ENCODE measurements at places on chromosomes 2 and 18.

GRCh38 chr2:28772351-28772750 lies 20.7 kb downstream of the PPP1CB start:
- DNase-seq: no peak

GRCh38 chr18:28177828-28178635 lies 1.1 kb upstream of the CDH2 start:
- DNase-seq: peak; percentile 62

DNA sequence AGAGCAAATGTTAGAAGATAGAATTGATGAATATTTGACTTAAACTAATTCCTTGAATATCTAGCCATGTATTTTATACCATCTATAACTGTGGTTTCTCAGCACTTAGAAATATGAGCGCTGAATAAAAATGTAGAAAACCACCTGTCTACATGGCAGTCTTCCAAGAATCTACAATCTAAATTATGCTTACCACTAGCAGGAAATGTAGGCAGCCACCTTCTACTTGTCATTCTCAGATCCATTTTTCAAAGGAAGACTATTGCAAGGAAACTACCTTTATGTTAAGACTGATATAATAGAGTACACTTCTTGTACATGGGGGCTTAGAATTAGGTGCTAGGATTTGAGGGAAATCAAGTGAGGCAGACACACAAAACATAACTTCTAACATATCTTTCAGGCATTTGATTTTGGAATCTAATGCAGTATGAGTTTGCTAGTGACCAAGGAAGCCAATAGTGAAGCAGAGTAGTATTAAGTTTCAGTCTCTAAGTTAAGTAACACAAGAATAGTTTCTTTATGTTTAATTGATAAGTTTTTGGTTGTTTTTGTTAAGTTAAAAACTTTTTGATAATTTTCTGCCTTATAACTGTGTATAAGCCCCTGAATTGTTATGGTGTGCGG lies 175.9 kb upstream of the ITGA4 start:
- DNase-seq: no peak

- DNase-seq: no peak
These were observed 90.2 kb upstream of the ODC1 start for GRCh38 chr2:10538224-10538894.

DNA sequence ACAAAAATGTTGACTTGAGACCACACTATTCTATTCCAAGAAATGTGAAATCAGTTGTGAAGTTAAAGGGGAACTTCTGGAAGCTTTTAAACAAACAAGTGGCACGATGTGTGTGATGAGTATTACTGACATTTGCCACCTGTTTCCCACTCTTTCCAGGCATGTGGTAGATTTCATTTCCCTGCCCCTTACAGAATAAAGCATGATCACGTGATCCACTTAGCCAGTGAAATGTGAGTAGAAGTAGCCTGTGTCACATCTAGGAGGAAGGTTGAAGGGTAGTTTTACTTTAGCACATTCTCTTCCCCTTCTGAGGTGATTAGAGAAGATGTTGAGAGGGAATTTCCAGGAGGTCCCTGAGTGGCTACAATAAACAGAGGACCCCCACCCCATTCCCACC lies 3.8 kb downstream of the COL4A4 start:
- DNase-seq: no peak

GRCh38 chr18:12376034-12376753 lies 833 bp downstream of the AFG3L2 start:
- DNase-seq: no peak

- no peak for DNase-seq
These were observed 3.1 kb upstream of the MATN3 start for GRCh38 chr2:20015482-20016083.

GRCh38 chr2:160255408-160255807 lies 55.3 kb upstream of the ITGB6 start:
- no peak for DNase-seq

- DNase-seq: no peak
These were observed 540.7 kb downstream of the METTL4 start for GRCh38 chr18:2030647-2031046.

- DNase-seq: no peak
These were observed 9.2 kb downstream of the TMEM37 start for GRCh38 chr2:119440873-119441272.

DNA sequence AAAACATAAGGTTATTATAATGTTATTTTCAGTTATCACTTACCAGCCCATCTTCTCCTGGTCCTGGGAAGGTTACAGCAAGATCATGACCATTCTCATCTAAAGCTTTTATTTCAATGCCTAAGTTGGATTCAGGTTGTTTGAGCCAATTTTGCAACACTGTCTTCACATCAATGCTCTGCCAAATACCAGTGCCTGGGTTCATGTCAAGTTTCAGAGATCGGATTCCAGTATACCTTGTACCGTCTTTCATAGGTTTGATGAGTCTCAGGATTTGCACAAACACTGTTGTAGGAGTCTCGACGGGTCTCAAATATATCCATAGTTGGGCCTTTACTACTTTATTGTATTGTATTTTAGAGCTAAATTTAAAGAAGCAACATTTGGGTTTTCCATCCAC lies 2.5 kb downstream of the MSTN start:
- no peak for DNase-seq

GRCh38 chr18:26550998-26551694 lies 2.8 kb upstream of the KCTD1 start:
- DNase-seq: no peak

- DNase-seq: no peak
These were observed 5.1 kb downstream of the PLEKHA3 start for GRCh38 chr2:178485356-178485755.

DNA sequence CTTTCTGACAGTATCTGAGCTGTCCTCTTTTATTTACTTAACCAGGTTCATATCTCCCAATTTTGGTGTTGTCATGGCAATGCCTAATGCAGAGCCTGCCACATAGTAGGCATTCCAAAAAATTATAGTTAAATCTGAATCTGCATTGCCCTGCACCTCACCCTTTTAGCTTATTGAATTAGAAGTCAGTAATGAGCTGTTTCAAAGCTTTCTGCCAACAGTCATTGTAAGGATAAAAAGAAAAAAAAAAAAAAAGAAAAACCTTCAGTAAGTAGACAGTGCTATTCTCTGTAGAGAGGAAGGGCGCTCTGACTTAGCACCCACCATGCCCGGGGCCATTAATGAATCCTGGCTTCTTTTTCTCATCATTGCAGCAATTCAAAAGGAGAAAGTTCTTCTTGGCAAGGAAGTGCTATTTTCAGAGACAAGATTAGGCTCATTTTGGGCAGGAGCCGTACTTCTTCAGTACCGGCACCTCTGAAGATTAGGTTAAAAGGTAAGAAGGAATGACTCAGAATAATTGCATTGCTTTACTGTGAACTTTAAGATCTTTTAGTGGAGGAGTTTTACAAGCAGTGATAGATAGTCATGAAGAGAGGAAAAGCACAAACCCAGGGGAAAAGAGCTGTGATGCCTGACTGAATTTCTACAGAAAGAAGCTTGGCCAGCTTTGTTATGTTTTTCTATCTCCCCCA lies 2041.2 kb upstream of the PIK3C3 start:
- DNase-seq: no peak

GRCh38 chr2:135091681-135092080 lies 39.6 kb downstream of the RAB3GAP1 start:
- no peak for DNase-seq

- DNase-seq: no peak
These were observed 73.0 kb upstream of the YWHAQ start for GRCh38 chr2:9703701-9704221.

DNA sequence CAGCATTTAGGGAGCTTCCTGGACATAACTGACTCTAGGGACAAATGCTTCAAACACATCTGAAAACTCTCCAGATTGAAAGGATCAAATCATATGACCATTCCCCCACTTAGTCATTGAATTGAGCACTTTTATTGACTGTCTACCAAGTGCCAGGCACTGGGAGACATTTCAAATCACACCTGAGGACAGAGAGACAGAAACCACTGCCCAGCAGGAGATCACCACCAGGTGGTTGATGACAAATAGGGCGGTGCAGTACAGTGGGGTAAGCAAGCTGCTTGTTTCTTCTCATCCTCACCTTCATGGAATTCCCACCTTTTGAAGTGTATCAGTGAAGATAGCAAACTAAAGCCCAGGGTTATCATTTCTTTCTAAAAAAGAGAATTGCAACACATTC lies 19.0 kb upstream of the CXCR4 start:
- DNase-seq: no peak

DNA sequence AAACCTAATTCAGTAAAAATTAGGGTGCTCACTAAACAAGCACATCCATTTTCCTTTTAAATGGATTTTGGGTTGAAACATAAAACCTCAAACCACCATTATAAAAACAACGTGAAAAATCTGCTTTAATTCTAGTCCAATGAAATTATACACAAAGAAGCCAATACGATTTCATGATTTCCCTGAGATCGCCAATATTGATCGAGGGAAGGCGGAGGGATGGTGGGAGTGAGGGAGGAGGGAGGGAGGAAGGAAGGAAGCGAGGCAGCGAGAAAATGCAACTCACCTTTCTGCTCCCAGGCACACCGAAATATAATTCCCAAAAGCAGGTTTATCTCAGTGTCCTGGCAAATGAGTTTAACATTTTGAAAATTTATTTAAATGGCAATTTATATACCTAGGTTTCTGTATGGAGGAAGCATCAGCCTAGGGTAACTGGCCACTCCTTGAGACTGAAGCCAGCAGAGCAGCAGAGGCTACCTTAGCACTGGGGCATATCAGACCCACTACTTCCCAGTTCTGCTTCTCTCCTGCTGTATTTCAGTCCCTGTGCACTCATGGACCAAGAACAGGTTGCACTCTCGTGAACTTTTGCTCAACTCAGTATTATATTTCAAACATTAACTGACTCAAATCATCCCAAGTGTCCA lies 2.3 kb upstream of the ONECUT2 start:
- no peak for DNase-seq

DNA sequence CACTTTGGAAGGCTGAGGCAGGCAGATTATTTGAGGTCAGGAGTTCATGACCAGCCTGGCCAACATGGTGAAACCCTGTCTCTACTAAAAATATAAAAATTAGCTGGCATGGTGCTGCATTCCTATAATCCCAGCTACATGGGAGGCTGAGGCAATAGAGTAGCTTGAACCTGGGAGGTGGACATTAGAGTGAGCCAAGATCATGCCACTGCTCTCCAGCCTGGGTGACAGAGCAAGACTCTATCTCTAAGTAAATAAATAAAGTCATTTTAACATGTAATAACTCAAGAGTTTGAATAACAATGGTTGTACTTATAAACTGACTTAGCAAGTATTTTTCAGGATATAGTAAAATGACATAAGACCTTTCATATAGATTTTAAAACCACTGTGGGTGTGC lies 169.3 kb upstream of the FN1 start:
- no peak for DNase-seq

GRCh38 chr2:148529745-148530144 lies 114.8 kb upstream of the EPC2 start:
- no peak for DNase-seq

GRCh38 chr2:174717916-174718315 lies 46.4 kb downstream of the CHRNA1 start:
- no peak for DNase-seq

DNA sequence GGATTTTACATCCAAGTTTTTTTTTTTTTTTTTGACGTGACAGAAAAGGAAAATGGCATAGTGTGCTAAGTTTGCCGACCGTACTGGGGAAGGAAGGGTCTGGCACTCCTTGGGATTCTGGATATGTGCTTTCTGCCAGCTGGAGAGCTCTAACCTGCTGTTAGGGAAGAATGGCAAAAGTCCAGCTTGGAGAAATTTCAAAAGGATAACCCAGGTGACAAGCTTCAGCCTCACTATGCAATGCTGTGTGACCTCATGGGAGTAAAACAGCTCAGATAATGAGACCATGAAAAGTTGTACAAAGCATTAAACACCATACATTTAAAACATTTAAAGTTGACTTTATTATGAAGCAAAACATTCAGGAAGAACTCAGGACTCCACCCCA lies 10.3 kb upstream of the GPR45 start:
- no peak for DNase-seq

- DNase-seq: no peak
These were observed 866.6 kb downstream of the CPS1 start for GRCh38 chr2:211423018-211423417.

DNA sequence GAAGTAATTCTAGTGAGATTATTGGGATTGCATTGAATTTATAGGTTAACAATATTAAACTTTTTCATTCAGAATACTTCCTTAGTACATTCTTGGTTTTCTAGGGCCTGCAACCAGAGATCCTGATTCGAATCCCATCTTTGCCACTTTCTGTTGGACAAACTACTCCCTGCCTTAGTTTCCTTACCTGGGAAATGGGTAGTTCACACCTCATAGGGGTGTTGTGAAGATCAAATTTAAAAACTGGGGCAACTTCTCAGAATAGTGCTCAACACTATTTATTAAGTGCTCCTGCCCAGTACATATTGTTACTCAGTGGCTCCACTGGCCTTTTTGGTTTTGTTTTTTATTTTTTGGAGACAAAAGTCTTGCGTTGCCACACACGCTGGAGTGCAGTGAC lies 43.5 kb downstream of the SMCHD1 start:
- DNase-seq: no peak

- DNase-seq: no peak
These were observed 23.2 kb downstream of the ASXL2 start for GRCh38 chr2:25855065-25855464.

DNA sequence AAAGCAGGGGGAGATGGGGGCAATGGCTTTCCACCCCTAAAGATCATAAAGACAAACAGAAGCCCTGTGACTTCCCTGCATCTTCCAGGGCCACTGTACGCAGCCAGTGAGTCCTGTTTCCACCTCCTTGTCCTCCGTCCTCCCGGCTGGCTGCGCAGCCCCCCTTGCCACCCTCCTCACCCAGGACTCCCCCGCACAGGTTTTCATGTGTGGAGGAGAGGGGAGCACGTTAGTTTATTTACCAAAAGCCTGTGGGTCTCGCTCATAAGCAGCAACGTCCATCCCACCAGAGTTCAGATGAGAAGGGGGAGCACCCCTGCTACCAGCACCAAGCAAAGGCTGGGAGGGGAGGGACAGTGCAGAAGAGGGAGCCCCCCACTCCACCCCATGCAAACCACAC lies 11.7 kb downstream of the CYP26B1 start:
- no peak for DNase-seq

GRCh38 chr2:63790906-63791305 lies 50.8 kb upstream of the UGP2 start:
- no peak for DNase-seq

- DNase-seq: peak; percentile 37
These were observed 36.8 kb upstream of the IGFBP2 start for GRCh38 chr2:216596236-216596979.

GRCh38 chr2:56104962-56105361 lies 78.8 kb upstream of the CCDC85A start:
- no peak for DNase-seq

GRCh38 chr18:57353940-57354461 lies 1.6 kb downstream of the ST8SIA3 start:
- DNase-seq: no peak

DNA sequence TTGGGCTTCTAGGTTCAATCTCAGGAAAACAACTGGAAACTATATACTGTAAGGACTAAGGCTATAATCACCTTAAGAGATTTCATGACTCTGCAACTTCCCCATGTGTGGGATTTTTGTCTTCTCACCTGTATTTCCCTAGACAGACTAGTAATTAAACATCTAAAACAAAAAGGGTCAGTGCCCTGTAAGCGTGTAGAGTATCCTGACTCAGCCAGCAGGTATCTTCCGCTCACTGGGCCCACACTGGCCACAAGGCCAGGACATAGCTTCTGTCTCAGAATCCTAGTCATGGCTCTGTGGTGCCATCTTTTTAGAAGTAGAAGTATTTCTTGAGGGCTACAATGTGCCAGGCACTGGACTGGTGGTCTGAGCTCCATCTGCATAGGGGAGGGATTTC lies 28.8 kb upstream of the KCMF1 start:
- DNase-seq: no peak

- DNase-seq: no peak
These were observed 57.0 kb downstream of the ICOS start for GRCh38 chr2:203993560-203993959.

GRCh38 chr2:190511104-190511503 lies 23.4 kb downstream of the NEMP2 start:
- no peak for DNase-seq

Data from NCI-H1417 treated with DMSO at 0.1 percent for 48 hours (cell line).